COR-L47 (cell line): ENCODE measurements at places on chromosomes 5 and 9.

DNA sequence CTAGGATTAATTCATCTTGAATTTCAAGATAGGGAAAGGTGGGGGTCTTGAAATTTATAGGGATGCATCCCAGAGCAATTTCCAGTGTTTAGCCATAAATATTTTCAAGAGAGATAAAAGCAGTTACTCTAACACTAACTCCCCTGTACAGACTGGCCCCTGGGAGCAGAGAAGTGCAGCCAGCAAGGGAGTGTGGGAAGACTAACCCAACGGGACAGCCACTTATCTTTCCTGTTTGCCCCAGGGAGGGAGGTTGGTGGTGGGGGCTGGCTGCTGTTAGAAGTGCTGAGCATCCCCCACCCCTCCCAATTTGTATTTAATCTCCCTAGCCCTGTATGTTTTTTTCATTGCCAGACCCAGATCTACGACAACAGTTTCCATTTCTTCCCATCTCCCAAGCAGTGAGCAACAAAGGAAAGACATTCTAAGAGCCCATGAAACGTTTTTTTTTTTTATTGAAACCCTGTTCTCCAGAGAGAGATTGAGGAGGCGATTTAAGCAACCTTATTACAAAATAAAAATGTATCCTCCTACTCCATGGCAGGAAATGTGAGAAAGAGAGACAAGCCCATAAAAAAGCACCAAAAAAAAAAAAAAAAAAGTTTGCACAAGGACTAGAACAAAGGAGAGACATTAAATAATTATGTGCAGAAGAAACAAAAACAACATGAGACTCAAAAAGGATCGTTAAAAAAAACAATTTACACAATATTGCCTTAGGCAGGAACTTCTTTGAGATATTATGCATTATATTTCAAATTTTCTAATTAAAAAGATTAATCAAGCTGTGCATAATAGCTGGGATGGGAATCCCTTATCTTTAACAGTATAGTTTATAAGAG lies 343.4 kb downstream of the ARHGEF28 start:
- DNase-seq, result no peak

- no peak for DNase-seq
Observed at GRCh38 chr9:77474936-77475335, 173.2 kb downstream of the GNA14 start.

DNA sequence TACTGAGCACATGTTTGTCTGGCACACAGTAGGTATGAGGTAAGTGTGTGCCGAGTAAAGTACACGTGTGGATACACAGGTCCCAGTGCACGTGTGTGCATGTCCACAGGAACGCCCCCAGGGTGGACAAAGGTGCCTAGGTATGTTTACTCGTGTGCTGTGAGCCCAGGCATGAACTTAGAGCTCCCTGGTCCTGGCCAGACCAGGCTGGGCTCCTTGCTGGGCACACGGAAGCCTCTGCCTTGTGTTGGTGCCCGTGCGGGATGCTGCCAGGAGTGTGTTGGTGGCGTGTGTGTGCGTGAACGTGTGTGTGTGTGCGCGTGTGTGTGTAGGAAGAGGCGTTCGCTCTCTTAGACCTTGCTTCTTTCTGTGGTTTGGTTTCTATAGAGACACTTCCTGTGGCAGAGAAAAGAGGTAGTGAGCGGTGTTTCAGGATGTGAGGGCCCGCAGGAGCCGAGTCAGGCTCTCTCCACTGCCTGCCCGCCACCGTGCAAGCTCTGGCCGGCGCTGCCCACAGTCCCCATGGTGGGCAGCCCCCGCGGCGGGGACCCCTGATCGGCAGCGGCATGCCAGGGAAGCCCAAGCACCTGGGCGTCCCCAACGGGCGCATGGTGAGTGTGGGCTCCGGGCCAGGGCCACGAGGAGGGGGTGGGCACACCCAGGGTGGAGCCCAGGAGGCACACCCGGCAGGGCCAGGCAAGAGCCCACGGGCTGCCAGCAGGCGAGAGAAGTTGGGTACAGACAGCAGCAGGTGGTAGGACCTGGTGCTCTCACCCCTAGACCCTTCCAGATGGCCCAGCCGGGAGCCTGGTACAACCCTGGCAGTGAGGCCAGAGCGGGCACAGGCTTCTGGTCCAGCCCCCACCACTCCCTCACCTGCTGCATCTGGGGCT lies at the start of gene RGS14:
TSS of gene RGS14 (plus strand) at position 466 of the 893 bp plus-strand sequence. CDS start at position 567, 101 bp downstream.
- peak; percentile 61 for DNase-seq

DNA sequence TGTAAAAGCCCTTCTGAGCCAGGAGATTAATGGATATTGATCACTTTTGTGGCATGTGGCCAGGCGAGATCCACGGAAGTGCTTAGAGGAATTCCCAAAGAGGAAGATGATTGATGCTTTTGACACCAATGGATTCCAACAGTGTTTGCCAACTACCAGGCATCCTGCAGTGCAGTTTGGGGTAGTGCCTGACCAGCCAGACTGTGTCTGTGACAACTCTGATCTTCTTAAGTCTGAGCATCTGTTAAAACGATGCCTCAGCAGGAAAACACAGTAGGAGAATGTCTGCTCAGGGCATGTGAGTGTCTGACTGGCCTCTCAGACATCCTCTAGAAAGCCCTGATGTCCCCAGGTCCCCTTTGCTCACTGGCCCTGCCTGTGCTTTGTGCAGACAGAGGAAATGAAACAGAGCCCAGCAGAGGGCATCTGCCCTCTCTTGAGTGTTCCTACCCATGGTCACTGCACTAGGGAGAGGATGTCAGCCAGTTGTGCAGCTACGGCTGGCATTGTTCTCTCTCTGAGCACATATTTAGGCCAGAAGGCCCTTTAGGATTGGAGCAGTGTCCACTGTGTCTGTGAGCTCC lies 57.0 kb downstream of the TRPC7 start:
- DNase-seq, result no peak

DNA sequence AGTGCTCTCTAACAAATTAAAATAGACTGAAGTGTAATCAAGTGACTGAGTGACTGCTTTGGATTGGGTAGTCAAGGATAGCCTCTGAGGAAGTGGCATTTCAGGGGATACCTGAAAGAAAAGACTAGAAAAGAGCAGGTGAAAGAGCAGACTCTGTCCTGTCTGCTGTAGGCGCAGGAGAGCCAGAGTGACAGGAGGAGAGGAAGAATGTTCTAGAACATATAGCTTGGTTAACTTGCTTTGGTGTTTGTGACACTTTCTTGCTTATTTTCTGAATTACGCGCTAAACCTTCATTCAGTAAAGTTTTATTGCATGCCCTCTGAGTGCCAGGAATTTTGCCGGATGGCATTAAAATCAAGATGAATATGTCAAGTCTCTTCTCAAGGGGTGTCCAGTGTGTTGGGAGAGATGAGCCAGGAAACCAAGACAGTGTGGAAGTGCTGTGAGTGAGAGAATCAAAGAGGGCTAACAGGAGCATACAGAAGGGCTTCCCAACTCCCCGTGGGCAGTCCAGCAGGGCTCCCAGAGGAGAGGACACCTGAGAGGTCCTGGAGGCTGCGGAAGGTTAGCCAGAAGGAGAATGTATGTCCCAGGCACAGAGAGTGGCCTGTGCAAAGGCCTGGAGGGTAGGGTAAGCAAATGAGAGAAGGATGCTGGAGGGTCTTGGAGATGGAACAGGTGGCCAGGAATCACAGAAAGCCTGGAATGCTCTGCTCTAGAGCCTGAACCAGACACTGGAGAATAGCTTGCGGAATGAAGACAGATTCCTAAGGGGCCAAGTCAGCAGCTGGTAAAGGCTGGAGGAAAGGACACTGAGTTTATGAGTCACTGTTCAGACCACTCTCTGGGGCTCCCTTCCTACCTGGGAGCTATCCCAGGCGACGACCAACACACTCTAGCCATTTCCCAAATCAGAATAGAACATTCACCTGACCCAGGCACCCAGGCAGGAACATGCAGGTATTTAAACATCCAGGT lies 59.3 kb downstream of the SLC22A5 start:
- DNase-seq, result no peak
